Muscle of leg (tissue), 16 donors: ENCODE measurements at places on chromosomes 4 and X. TPM values are rescaled to one million over a fixed set of nuclear protein-coding genes. Genes with fewer than 3 reads are reported as not detected.

- no peak for DNase-seq
Measured at GRCh38 chr4:150219841-150220240, 141.6 kb downstream of the DCLK2 start.

DNA sequence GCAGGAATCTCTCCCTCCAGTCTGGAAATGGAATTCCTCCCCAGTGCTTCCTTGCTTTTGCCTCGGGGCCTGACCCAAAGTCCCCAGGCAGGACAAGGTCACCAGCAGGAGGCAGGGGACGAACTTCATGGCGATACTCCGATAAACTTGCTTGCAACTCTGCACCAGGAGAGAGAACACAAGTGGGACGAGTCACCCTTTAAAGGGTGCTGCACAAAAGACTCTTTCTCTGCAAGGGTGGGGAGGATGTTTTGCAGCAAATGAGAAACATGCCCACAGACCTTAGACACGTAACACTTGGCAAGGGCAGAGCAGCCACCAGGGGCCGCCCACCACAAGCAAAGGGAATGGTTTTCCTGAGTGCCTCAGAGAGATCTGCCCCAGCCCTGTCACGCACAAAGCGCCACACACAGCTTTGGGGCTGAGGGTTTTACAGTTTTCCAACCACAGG, at the start of gene FGFBP2:
FGFBP2 (minus strand) TSS at position 175 of the 451 bp plus-strand sequence; CDS start at position 129, 46 bp downstream.
- DNase-seq: peak; percentile 36

DNA sequence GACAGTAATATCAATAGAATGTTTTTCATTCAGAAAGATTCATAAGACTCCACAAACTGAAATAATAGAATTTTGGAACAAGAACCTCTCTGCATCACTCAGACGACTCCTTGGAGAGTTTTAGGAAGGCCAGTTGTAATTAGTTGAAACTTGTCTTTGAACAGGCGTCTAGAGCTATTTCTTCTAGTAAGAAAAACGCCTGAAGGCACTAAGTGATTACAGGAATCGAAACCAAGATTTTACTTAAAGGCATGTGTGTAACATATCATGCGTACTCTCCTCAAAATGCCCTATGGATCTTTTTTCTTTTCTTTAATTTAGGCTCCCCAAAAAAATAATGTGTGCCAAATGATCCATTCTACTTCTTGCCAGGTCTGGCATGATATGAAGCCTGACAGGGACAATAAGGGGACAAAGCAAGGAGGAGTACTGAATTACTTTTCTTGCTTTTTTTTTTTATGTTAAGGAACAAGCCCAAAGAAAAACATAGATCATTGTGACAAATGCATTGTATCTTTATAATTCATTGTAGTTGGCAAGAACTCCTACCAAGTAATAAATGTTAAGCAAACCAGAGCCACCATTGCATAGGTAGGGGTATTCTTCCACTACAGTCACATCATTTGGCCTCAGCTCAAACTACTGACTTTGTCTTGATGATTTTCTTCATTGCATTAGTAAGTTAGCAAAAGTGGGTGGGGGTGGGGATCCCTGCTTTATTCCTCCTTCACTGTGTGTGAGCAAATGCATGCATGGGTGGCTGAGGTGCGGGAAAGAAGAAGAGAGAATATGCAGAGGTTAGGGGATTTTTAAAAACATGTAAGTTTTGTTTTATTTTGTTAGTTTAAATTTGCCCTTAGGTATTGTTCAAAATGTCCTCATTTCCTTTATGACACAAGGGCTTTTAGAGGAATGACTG, 79.9 kb upstream of the ATOH1 start:
- peak; percentile 7 for DNase-seq

UBE2K gene
- 53.9 TPM for polyA plus RNA-seq

PRKG2 gene
- 1.9 TPM for polyA plus RNA-seq
